ENCODE measurements at places on chromosomes 3 and 15.

GRCh38 chr15:69098771-69099170 lies 61.7 kb upstream of the GLCE start:
- DNase-seq, result no peak

DNA sequence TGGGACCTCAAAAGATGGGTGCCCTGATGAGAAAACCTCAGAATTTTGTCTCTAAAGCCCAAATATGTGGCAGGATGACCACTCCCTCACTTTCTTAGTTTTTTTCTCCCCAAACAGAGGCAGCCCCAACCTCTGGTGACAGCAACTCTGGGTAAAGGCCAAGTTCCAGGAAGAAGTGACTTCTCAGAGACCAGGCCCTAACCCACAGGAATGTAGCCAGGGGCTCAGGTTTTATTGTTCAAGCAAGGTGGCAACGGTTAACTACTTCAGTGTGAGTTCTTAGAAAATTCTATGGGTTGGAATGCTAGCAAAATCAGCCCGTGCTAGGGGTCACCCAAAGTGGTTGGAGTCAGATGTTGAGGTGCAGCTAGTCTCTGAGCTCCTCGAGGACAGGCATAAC lies 5.1 kb upstream of the DNAJA4 start:
- DNase-seq, result no peak

- no peak for DNase-seq
These were observed 31.8 kb upstream of the RASA2 start for GRCh38 chr3:141454906-141455602.

GRCh38 chr3:38397320-38397719 lies 50.7 kb downstream of the XYLB start:
- no peak for DNase-seq

DNA sequence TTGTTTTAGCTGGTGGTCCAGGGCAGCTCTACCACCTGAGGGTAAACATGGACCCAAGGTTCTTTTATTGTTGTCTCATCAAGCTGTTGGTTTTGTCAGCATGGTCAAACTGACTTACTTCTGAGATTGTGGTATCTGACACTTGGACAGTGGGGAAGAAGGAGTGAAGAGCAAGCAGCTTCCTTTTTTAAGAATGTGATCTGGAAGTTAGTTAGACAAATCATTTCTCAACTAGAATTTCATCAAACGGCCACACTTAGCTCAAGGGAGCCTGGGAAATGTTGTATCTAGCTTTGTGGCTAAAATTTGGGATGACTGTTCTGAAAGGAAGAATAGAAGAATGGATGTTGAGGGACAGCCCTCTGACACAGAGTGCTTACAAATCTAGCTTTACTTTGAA lies 215.2 kb downstream of the ZNF621 start:
- no peak for DNase-seq

DNA sequence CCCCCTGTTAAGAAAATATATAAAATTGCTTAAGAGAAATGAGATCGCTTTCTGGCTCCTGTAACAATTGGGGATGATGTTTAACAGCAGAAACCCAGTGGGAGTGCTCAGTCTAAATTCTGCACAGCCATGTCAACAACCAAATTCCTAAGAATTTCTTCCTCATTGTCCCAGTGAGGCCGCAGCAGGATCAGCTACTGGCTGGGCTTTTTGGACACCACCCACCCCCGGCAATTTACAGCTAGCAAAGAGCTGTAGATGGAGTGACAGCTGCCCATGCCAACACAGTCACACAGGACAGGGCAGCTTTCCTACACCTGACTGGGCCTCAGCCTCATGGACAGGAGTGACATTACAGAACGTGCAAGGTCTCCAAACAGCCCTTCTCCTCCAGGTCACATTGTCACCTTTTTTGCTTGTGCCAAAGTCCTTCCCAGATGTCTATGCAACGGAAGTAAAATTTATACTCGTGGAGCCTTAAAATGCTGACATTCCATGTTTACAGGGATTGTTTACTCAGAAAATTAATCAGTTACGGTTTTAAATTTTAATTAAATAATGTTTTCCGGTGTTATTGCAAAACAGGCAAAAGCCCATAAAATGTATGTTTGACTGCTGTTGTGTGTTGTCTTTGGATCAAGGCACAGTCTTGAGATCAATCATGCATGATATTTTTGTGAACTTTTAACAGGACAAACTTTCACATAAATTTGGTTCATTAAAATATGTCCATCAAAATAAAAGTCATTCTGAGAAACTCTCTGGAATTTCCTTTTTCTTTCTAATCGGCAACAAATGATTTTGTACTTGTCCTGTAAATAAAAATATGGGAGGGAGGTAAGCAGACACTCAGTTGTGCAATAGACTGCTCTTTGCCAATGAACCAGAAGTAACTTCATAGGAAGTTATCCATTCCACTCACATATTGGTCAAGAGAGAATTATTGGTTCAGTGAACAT lies 943.2 kb downstream of the MCTP2 start:
- no peak for DNase-seq

GRCh38 chr15:40693904-40694687 lies 878 bp upstream of the RAD51 start:
- no peak for DNase-seq

DNA sequence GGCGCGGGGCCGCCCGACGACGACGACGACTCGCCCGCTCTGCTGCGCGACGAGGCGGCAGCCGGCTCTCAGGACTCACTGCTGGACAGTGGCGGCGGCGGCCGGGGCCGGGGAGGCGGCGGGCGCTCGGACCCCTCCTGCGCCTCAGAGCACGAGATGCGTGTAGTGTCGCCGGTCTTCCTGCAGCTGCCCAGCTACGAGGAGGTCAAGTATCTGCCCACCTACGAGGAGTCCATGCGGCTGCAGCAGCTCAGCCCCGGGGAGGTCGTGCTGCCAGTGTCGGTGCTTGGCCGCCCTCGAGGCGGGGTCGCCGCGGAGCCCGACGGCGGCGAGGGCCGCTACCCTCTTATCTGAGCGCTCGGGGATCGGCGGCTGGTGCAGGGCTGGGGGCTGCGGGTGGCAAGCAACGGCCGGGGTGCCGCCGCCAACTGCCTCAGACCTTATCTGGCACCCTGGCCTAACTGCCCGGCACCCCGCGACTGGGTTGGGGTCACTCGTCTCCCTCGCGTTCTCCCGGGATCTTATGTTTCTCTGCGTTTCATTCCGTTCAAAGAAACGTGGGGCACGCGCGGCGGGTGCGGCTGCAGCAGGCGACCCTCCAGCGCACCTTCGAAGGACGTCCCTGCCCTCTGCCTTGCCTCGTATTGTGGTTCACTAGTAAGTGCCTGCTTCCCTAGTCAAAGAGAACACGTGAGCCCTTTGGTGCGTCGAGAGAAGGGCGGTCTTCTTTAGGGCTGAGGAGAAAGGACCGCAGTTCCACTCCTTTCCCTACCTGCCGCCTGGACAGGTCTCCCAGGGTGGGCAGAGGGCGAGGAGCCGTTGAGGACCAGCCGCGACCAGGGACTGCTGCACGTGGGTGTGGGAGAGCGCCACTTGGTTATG lies 1.0 kb downstream of the C3orf80 start:
- DNase-seq, result peak; percentile 2

GRCh38 chr15:56369234-56369633 lies 4.0 kb downstream of the TEX9 start:
- no peak for DNase-seq

DNA sequence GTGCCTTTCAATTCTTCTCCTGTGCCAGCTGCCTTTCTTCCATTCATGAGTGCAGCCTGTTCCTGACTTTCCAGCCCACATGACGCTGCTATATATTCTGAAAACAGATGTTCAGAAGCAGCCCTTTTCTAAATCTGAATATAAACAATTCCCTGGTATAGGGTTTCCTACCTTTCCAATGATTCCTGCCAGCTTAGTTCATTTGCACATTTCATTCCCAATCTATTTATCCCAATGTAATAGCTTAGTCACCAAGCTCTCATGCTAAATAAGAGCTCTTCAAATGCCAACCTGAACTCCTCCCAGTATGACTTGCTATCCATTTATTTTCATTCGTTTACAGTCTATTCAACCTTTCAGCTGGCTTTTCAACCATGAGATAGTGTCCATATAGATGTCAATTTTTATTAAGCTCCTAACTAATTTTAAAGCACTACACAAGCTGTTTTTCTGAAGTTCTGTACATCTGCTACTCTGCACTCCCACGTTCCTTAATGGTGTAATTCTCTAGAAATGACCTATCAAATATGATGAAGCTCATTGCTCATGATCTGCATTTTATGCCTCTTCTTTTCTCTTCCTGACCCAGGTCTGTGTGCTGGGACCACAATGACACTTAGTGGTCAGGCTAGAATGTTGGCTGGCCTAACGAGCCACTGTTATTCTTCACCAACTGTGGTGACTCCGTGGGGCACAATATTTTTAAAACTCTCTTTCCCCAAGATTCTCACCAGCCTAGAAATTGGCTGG lies 605.0 kb upstream of the TBL1XR1 start:
- no peak for DNase-seq

- DNase-seq, result no peak
These were observed 70.8 kb downstream of the GOLGA8B start for GRCh38 chr15:34512628-34513027.

GRCh38 chr15:43134157-43134635 lies 810 bp downstream of the TMEM62 start:
- no peak for DNase-seq

DNA sequence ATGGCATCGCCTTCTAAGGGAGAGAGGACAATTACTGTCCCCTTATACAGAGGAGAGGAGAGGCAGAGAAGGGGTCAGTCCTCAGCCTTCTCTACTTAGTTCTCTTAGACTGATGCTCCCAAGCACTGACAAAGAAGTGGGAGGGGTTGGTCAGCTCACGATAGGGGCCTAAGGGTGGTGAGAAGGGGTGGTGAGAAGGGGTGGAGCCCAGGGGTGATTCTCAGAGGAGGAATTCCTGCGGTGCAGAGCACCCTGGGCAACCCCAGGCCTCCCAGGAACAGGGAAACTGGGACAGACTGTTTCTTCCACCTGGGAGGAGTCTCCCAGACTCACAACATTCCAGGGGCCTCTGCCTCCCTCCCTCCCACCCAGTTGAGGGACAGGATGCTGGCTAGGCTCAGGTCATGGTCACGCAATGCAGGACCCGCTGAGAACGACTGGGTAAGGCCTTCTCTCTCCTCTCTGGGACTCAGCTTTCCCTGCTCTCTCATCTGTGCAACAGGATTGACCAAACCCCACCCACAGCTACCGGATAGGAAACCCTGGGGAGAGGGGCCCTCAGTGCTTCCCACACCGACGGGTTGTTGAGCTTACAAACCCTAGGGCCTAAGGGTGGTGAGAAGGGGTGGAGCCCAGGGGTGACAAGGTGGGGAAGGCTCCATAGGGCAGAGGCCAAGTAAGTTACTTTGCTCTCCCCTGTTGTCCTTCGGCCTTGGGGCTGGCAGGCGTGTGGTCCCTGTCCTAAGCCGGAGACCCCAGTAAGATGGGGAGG lies 1.5 kb downstream of the TPRA1 start:
- no peak for DNase-seq

GRCh38 chr15:94236608-94237007 lies 5.2 kb downstream of the MCTP2 start:
- no peak for DNase-seq

- no peak for DNase-seq
These were observed 39.2 kb upstream of the TGFBR2 start for GRCh38 chr3:30567139-30567753.

DNA sequence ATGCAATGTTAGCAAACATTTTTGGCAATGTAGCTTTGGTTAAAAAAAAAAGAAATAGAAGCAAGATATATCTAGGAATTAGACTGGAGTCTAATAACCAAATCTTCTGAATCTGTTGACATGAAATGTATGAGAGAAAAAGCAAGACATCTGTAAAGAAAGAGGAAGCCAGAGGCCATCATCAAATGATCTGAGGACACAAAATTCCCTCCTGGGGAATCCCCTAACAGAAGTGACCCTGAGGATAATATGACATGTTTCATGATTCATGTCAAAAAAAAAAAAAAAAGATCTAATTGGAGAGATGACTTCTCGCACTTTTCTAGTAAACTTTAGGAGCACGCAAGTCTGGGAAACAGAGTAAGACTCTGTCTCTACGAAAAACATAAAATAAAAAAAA lies 70.9 kb downstream of the IMPG2 start:
- DNase-seq, result no peak

DNA sequence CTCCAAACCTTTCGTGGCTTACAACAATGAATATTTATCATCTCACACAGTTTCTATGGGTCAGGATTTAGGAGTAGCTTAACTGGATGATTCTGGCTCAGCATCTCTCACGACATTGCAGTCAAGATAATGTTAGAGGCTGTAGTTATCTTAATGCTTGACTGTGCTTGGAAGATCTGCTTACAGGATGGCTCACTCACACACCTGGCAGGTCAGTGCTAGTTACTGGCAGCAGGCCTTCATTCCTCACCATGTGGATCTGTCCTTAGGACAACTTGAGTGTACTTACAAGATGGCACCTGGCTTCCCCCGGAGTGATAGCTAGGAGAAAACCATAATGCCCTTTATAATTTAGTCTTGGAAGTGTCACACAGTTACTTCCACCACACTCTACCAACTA lies 32.8 kb upstream of the OXTR start:
- DNase-seq, result no peak

GRCh38 chr3:111768571-111769100 lies 90.4 kb upstream of the PHLDB2 start:
- no peak for DNase-seq

GRCh38 chr15:36953346-36953745 lies 147.0 kb downstream of the MEIS2 start:
- DNase-seq, result no peak

GRCh38 chr3:26967501-26967900 lies 344.9 kb downstream of the LRRC3B start:
- no peak for DNase-seq

DNA sequence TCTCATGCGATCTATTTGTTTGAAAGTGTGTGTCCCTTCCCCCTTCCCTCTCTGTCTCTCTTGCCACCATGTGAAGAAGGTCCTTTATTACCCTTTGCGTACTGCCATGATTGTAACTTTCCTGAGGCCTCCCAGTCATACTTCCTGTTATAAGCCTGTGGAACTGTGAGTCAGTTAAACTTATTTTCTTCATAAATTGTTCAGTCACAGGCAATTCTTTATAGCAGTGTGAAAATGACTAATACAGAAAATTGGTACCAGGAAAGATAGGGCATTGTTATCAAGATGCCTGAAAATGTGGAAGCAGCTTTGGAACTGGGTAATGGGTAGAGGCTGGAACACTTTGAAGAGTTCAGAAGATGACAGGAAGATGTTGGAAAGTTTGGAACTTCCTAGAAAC lies 743.7 kb upstream of the NECTIN3 start:
- no peak for DNase-seq

DNA sequence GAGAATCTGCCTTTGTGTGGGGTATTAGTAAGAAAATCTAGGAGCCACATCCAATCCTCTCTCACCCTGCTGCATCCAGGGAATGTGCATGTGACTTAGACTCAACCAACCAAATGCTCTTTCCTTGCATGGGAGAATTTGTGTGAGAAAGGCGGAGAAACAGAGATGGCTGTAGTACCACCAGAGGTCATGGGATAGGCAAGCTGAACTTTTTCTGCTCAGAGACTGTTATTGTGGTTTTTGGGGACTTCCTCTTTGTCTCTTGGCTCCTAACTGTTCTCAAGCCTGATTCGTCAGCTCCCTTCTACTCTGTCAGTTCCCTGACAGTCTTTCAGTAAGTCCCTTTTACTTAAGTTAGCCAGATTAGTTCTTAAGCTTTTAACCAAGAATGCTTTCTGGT lies 2.6 kb upstream of the ZSCAN2 start:
- DNase-seq, result peak; percentile 7
